Myometrial cell (primary cell): ENCODE measurements at places on chromosomes 5 and 9. TPM values are rescaled to one million over a fixed set of nuclear protein-coding genes. Genes with fewer than 3 reads are reported as not detected.

SOX30 gene
- total RNA-seq, result 0.71 TPM in 1 of 2 replicates, not detected in the other

CAPSL gene
- total RNA-seq, result not detected in 2 replicates

GGTA1 gene
- total RNA-seq, result not detected in 2 replicates

GRPEL2 gene
- 17.0 and 20.7 TPM in 2 replicates for total RNA-seq

RABGAP1 gene
- 8.9 and 11.5 TPM in 2 replicates for total RNA-seq
